Subcutaneous adipose tissue (tissue), 4 donors: ENCODE measurements at places on chromosomes 16 and 17. TPM values are rescaled to one million over a fixed set of nuclear protein-coding genes. Genes with fewer than 3 reads are reported as not detected.

Gene CCR7
- 0.22 TPM for total RNA-seq

Gene PRCD
- total RNA-seq = 11.9 TPM

Gene PERCC1
- total RNA-seq = not detected

Gene ST6GALNAC2
- total RNA-seq = 16.7 TPM

Gene HDAC5
- total RNA-seq = 91.7 TPM

Gene CES3
- total RNA-seq = 0.16 TPM

Gene CDRT15
- total RNA-seq = not detected

Gene MFAP4
- total RNA-seq = 14.3 TPM

Gene RPGRIP1L
- 3.4 TPM for total RNA-seq
